Fibroblast of lung (primary cell): ENCODE measurements at places on chromosomes 16 and 17.

DNA sequence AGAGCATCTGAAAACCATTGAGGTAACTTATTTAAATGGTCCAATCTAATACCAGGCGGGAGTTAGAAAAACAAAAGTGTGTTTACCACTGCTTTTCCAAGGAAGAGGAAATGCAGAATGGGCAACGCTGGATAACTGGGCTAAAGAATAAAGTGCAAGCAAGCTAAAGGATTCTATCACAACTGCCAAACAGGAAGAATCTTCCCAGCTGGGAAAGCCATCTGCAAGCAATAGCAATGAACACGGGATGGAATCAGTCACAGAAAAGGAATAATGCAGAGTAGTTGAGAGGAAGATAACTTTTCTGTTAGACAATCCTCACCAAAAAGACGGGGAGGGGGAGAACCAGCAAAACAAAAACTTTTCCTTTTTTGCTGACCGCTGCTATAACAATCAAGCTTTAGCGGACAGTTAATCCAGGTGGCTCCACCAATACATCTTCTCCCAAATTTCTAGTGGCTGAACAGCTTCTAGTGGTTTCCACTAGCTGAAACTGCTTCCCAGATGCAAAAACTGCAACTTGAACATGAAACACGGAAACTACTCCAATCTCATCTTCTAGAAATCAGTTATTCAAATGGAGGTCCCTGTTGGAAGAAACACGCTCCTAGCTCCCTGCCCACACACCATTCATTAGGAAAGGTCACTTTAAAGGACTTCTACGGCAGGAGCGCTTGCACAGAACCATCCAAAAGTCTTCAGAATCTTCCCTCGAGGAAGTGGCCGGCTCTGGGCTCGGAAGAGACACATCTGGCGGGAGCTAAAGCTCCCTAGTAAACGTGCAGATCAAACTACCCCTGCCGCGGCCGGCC, 929 bp downstream of the TMEM11 start:
- DNase-seq, result no peak

GRCh38 chr17:55238931-55239297, 25.8 kb upstream of the HLF start:
- DNase-seq, result no peak

DNA sequence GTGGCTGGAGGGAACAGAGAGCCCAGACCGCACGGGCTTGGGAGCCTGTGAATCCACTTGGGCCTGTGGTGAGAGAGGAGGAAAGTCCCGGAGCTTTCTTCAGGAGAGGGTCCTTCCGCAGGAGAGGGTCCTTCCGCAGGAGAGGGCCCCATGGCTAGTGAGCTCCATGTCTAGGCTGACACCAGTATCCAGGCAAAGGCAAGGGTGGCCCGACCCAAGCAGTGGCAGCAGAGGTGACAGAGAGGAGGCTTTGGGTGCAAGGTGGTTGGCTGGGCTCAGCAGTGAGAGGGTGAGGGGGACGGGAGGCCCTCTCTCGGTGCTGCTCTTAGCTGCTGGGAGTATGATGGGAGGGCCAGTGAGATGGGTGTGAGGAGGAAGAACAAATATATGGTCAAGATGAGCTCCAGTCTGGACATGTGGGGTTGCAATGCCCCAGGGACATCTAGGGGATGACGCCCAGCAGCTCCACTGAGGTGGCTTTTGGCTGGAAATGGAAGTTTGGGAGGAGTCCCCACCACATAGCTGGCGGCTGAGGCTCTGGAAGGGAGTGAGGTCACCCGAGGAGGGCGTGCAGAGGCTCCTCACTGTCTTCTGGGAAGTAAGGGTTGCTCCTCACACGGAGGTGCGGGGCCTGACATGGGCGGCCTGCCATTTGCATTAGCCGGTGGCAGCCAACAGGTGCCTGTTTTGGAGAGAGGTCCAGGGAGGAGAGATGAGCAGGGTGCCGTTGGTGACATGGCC, 2.3 kb upstream of the HSD3B7 start:
- no peak for DNase-seq

DNA sequence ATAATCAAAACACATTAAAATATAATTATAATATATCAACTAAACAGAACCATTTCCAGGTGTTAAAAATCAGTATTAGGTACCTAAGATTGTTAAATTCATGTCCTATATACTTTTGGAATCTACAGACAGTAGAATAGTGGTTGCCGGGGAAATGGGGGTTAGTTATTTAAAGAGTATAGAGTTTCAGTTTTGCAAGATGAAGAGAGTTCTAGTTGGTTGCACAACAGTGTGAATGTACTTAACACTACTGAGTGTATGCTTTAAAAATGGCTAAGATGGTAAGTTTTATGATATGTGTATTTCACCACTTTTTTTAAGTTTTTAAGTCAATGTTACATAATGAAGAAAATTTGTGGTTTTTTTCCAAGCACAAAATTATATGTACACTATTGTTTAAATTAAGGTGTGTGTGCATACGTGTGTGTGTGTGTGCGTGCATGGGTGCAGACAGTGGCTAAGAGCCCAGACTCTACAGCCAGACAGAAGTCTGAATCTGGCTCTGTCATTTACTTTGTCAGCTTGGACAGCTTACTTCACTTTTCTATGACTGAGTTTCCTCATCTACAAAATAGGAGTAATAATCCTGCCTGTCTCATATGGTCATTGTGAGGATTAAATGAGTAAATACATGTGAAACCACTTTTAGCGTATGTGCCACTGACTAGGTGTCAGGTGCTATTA, 25.3 kb upstream of the PHAF1 start:
- DNase-seq, result no peak

GRCh38 chr17:72126575-72127486, 6.0 kb downstream of the SOX9 start:
- DNase-seq, result peak; percentile 73
